ENCODE measurements at places on chromosomes 5 and 9.

DNA sequence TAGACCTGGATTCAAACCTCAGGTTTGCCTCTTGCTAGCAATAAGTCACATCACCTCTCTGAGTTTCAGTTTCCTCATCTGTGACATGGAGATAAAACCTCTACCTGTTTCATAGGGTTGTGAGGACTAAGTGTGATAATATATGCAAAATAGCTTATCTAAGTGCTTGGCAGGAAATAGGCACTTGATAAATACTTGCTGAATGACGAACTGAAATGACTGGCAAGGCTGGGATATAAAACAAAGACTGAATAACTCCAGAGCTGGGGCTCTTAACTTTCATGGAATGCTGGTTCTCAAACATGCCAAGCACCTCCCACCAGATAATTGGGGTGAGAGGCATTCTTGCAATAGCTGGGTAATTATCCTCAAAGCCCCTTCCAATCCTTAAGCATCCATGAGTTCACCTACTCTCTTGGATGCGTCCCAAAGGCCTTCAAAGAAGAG, 87.6 kb downstream of the ADRB2 start:
- DNase-seq: no peak

DNA sequence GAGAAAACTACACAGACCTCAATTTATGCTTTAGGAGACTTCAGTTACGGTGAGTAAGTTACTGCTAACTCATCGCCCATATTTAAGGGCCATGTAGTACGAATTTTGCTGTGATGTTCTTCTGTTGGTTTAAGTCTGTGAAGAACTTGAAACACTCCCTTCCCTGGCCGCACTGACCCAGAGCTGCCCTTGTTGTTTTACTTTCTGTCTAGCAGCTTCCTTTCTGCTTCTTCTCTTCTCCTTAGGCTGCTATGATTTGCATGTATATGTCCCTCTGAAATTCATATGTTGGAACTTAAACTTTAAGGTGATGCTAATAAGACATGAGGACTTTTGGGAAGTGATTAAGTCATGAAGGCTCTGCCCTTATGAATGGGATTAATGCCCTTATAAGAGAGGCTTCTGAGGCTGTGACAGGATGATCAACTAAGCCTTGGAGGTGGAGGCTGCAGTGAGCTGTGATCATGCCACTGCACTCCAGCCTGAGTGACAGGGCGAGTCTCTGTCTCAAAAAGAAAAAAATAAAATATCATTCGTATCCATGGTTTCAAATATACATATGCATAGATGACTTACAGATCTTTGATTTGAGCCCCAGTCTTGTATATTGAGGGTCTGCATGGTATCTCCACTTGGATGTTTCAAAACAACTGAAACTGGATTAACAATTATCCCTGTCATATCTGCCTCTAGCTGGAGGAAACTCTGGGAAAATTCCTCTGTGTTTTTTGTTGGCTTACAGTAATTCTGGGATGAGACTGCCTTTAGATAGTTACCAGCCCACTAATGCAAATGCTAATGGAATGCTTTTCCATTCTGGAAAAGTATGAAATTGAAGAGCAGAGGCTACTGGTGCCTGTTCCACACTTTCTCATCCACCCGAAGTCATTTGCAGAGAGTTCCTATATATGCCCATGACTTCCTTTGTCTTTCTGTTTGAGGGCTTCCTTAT, 263.4 kb upstream of the ACTBL2 start:
- DNase-seq: no peak

DNA sequence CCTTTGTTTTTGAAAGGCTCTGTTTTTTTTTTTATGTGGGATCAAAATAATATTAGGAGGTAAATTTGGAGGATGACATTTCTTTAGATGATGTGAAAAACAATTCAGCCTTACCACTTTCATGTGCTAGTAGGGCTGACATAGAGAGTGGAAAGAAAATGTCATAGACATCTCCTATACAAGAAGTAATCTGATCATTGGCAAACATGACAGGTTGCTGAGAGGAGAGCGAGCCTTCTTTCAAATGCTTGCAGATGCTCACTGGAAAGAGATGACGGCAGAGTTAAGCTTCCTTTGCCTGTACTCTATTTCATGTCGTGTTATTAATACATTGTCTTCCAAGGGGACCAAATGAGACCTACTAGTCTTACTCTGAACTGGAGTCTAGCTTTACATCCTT, 160.1 kb upstream of the DAP start:
- DNase-seq: no peak

DNA sequence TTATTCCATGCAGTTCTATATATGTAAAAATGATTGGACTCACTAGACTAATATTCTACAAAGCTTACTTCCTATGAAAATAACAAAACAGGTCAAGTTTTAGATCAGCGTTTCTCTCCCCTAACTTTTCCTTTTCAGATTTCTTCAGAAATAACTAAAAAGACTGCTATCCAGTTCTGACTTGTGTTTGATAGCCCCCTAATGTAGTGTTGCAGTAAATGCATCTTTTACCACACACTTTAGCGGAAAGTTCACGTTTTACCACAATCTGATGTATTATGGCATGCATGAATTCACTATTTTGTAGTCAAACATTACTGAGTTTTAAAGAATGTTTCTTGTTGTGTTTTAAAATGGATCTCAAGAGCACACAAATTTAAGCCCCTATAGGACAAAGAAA, 292.7 kb downstream of the RAB3C start:
- no peak for DNase-seq

- DNase-seq: no peak
Measured at GRCh38 chr9:36865731-36866635, 168.1 kb downstream of the PAX5 start.

GRCh38 chr9:13128266-13128860, 151.1 kb downstream of the MPDZ start:
- no peak for DNase-seq

DNA sequence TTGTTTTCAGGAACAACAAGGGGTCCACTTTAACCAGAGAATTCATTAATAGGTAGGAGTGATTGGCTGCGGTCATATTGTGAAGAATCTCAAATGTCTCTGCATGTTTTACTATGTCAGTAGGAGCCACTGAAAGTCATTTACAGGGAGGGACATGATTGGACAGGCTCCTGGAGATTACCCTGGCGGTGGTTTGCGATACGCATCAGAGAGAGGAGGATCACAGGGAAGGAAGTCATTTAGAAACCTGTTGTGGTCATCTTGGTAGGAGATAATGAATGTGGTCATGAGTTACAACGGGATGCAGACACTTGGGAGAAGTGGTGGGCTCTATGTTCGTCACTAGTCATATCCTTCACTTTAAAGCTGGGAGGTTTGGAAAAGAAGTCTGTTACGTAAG, 262.8 kb downstream of the FAM114A2 start:
- no peak for DNase-seq

DNA sequence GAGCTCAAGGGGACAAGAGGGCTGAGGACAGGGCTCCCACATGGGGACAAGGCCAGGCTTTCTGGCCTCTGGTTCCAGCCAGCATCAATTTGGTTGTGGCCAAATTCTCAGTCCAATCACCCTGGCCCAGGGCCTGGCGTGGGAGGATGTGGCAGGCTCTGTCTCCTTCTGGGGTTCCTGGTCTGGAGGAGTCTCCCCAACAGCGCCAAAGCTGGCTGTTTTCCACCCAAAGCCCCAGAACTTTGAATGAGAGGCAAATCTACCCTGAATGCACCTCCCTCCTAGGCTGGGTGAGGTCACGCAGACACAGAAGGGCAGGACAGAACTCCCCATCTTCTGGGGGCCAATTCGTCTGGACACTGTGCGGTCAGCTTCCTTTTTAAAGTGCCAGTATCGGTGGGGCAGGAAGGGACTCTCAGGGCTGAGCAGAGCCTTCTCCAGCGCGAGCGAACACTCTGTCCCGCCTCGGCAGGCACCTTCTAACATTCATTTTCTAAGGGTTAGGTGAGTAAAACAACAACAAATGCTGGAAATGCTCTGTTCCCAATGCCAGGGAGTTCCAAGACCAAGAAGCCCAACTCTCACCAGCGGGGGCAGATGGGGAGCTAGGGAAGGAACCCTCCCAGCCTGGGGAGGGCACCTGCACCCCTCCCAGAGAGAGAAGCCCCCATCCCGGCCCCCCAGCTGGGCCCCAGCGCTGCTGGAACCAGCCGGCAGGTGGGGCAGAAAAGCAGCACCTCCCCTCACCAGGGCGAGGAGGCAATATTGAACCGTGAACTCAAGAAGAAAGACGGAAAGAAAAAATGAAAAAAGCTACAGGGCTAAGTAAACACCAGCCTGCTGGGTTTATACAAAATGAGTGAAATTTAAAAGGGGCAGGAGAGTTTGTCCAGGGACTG, 3.7 kb upstream of the DPM2 start:
- no peak for DNase-seq

DNA sequence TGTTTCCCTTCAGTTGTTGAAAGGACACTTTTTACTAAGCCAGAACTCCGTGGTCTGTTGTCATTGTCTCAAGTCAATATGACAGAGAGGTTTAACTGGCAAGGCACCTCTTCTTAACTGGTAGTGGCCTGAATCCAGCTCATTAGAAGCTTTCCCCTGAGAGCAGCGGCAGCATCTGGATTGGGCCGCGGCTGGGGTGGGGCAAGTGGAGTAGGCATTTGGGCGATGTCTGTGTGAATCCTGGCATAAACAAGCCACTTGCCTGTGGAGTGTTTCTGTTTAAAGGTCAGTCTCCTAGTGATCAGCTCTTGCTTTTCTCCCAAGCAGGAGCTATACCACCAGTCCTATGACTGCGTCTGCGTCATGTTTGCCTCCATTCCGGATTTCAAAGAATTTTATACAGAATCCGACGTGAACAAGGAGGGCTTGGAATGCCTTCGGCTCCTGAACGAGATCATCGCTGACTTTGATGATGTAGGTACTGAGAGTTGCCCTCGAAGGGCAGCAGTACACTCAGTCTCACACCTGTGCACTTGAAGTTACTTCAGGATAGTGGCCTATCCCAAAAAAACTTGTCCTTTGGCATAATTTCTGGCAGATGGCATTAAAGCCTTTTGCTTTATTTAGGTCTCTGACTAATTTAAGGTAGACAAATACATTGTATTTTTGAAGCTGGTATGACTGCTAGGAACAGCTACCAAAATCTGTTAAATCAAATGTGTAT, 48.9 kb downstream of the CFAP90 start:
- DNase-seq: no peak

Measured in NCI-H748 treated with DMSO at 0.1 percent for 48 hours (cell line).